Activated CD4-positive, alpha-beta T cell treated with anti-CD3 and anti-CD28 coated beads, Interleukin-2, amount 50 U/mL, for 4 hours (primary cell): ENCODE measurements at places on chromosomes 5 and 9.

GRCh38 chr5:3856036-3856435, 260.4 kb downstream of the IRX1 start:
- DNase-seq = no peak

DNA sequence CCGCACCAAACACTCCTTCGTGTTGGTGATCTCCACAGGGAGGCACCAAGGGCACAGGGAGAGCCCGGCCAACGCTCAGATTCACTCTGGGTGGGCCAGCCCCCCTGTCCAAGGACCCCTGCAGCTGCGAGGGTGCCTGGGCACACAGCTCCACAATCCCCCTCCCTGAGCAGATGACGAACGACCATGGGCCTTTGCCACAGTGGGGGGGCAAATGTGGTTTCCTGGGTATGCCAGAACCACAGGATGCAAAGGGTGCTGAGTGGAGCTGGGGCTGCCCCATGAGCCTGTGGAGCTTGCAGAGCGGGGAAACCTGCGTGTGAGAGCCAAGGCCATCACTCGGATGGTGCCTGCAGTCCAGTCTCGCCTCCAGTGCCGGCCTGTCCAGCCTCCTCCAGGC, 31.0 kb downstream of the LPCAT1 start:
- no peak for DNase-seq

GRCh38 chr5:9622971-9623421, 7.2 kb downstream of the TAS2R1 start:
- DNase-seq = no peak

DNA sequence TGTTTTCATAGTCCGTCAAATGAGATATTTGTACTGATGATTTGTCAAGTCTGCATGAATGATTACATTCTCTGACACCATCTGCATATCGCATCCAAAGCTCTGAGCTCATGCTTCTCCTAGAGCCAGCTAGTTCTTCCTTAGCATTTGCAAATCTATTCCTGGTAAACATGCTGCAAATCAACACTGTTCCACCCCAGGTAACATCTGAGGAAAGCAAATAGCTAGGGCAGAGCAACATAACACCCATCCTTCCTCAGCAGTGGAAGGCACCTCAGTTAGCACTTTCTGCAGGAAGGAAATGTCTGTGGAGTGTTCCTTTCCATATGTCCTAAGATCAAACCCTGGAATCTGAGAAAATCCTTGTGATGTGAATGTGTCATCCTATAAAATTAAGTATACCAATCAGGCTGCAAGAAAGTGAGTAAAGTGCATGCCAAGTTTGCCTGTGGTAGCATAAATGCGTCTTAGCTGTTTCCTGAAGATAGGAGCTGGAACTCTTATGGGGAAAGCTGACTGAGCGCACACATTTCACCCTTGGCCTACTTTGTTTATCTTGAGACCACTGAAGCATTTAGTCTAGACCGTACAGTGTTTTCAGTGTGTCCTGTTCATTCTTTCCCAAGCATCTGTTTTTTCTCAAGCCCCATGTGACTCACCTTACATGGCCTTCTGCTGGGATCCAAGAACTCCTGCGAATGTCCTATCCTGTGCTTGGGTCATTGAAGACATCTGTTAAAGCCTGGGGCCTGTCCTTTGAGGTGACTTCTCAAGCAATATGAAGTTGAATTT, 50.9 kb upstream of the STARD4 start:
- no peak for DNase-seq

DNA sequence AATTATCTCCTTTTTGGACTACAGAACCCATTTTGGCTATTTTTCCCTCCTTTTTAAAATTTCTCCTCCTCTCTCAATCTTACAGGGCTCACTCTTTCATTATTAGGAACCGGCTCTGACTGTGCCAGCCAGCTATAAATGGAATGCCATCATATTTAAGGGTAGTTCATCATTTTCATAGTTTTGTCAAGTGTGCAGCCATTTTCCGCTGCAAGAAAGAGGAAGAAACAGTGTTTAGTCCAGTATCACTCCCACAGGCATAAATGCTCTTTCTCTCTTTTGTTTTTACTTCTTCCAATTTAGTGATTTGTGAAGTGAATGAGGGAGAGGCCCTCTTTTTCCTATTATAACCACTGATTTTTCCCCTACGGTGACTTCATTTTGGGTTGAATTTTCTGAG, 290.0 kb downstream of the NR3C1 start:
- no peak for DNase-seq
